ENCODE measurements at places on chromosomes 5 and 9.

DNA sequence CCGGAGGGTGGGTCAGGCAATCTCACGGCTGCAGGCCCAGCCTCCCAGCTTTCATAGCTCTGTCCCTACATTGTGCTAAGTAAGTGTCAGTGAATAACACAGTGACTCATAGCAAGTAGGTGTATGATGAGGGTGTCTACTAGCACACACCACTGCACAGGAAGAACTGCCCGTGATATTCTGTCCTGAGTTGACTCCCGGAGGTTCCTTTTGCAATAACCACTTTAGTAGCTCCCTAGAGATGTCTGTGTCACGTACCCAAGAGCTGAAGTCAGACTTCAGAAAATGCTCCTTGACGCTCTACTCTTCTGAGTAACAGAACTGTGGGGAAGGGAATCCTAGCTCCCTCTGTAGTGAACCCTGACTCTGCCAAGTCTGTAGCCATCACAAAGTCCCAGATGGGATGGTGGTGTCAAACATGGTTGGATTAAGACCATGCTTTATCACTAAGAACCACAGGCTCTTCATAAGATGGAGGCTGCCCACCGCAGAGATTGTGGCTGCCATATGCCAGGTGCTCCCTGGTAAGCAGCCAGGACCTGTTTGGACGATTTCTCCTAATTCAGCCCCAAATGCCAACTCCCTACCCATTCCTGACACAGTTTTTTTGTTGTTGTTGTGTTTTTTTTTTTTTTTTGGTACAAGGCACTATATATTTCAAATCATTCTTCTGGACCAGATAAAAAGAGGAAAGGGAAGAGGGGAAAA is 352.6 kb upstream of the PANK3 start:
- H3K27me3 ChIP-seq: no peaks in the 10 kb centered on the region
- DNase-seq: no peak
- H3K27ac ChIP-seq: no peak overlapping the region
- H3K4me3 ChIP-seq: no peak overlapping the region

- H3K4me3 ChIP-seq: no peak overlapping the region
- no peaks in the 10 kb centered on the region for H3K27me3 ChIP-seq
- H3K36me3 ChIP-seq: no peaks in the 10 kb centered on the region
- peaks cover 17% of the 10 kb centered on the region for H3K4me1 ChIP-seq
- no peak overlapping the region for H3K27ac ChIP-seq
- peak; percentile 53 for DNase-seq
These were observed 408.1 kb downstream of the GADD45G start for GRCh38 chr9:90012949-90013348.

- H3K27ac ChIP-seq: peak overlapping the region; percentile 7
- no peak for DNase-seq
- no peaks in the 10 kb centered on the region for H3K27me3 ChIP-seq
- H3K4me3 ChIP-seq: no peak overlapping the region
These were observed 123.7 kb upstream of the NFIB start for GRCh38 chr9:14437354-14438231.

DNA sequence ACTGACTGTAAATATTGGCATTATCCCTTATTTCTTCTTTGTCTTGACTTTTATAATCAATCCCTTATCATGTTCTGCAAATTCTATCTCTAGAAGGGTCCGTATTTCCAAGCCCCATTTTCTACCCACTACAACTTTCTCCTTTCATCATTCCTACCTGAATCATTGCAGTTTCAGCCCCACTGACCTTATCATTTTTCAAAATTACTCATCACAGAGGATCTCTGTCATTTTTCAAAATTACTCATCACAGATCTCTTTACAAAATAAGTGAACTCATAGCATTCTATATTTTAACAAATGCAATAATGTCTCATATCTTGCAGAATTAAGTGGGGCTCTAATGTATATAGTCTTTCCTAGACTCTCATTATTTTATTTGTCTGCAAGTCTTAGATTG is 256.9 kb upstream of the COX7C start:
- no peak for DNase-seq
- H3K27me3 ChIP-seq: no peaks in the 10 kb centered on the region
- H3K4me1 ChIP-seq: no peaks in the 10 kb centered on the region
- H3K4me3 ChIP-seq: no peak overlapping the region
- H3K36me3 ChIP-seq: no peaks in the 10 kb centered on the region
- no peak overlapping the region for H3K27ac ChIP-seq

GRCh38 chr9:35729700-35730485 is 2.1 kb downstream of the TLN1 start:
- H3K4me3 ChIP-seq: peak overlapping the region; percentile 81
- peaks cover 64% of the 10 kb centered on the region for H3K4me1 ChIP-seq
- H3K27me3 ChIP-seq: no peaks in the 10 kb centered on the region
- peak overlapping the region; percentile 55 for H3K27ac ChIP-seq
- peak; percentile 42 for DNase-seq

All from stomach (tissue), 19 donors.